NCI-H1092 (cell line): ENCODE measurements at places on chromosomes 4 and X.

GRCh38 chr4:22482250-22483127, 33.4 kb downstream of the ADGRA3 start:
- no peak for DNase-seq

GRCh38 chr4:153113061-153113837, 91.0 kb upstream of the TRIM2 start:
- no peak for DNase-seq

DNA sequence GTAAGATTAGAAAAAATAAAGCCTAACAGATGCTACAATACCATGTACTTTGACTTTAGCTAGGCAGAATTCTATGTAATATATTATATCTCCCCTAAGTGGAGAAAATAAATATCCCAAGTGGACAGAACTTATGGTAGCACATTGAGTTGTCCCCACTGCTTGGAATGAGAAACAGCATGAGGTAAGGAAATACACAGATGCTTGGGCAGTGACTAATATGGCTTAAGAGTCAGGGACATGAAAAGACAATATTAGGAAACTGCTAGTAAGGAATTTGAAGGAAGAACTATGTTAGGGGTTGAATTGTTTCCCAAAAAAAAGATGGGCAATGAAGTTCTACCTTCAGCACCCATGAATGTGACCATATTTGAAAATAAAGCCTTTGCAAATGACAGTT, 2265.1 kb downstream of the PCDH7 start:
- no peak for DNase-seq

DNA sequence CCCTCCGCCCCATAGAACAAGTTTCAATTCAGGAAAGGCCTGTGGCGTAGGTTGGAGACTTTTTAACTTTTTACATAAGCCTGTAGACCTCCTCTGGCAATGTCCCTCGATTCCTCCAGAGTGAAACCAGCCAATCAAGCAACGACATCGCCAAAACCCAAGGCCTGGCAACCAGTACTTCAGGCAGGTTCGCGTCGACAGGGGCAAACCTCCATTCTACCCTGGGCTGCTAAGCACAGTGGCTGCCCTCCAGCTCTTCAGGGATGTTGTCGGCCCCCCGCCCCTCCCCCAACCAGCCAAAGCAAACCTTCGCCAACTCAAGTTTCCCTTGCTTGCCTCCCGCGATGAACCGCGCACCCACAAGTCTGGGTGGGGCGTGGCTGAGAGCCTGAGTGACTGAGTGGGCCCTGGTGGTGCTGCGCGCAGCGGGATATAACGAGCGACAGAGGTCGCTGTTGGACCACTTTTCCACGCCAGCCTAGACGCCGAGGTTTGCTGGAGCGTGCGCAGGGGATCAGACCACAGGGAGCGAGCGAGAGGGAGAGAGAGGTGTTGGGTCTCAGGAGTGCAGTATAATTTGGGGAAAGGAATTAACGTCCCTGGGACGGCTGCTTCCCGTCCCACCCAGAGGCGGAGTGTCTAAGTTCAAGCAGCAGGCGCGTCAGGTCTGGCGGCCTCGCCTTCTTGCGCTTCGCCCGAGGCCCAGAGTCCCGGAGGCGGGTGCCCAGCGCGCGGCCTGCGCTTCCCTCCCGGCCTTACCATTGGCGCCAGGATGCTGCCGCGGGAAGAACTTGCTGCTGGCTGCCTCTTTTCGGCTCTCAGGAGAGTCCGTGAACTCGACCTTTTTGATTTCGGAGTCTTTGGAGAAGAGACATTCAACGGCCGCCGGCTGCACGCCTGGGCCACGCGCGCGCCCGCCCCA, 9.0 kb upstream of the PITX2 start:
- no peak for DNase-seq

- no peak for DNase-seq
These were observed 15.1 kb upstream of the INTS6L start for GRCh38 chrX:135505351-135505750.

DNA sequence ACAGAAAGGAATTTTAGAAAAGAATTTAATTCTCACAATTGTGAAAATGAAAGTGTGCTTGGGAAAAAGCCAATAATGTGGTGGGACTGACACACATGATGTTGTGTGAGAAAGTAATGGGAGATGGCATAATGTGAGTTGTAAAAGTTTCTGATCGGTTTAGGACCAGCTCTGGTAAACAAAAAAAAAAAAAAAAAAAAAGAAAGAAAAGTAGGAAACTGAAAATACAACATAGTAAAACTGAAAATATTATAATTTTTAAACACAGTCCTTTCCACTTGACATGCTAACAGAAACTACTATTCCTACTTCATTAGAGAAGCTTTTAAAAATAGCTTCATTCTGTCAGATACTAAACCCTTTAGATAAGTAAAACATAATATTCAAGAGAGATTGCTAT, 28.2 kb downstream of the RAP1GDS1 start:
- no peak for DNase-seq

DNA sequence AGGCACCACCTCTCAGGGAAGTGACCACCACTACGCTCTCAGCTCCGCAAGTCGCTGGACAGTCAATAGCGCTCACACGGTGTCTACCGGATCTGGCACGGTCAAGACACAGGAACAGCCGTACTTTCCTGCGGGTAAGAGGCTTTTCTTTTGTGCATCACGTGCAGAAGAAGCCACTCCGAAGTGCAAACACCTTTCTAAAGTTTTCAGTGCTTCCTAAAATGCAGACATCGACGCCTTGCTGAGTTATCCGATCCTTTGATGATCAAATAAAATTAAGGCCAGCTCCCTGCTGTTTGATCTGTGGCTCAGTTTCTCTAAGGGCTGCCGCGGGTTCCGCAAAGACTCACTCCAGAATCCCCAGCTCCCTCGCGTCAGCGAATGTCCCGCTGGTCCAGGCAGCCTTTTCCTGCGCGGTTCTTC, 71.8 kb downstream of the FBXO8 start:
- no peak for DNase-seq

GRCh38 chrX:48520455-48520854, 1.2 kb upstream of the EBP start:
- no peak for DNase-seq

- DNase-seq: no peak
These were observed 365.5 kb downstream of the PCDH7 start for GRCh38 chr4:31085689-31086088.

DNA sequence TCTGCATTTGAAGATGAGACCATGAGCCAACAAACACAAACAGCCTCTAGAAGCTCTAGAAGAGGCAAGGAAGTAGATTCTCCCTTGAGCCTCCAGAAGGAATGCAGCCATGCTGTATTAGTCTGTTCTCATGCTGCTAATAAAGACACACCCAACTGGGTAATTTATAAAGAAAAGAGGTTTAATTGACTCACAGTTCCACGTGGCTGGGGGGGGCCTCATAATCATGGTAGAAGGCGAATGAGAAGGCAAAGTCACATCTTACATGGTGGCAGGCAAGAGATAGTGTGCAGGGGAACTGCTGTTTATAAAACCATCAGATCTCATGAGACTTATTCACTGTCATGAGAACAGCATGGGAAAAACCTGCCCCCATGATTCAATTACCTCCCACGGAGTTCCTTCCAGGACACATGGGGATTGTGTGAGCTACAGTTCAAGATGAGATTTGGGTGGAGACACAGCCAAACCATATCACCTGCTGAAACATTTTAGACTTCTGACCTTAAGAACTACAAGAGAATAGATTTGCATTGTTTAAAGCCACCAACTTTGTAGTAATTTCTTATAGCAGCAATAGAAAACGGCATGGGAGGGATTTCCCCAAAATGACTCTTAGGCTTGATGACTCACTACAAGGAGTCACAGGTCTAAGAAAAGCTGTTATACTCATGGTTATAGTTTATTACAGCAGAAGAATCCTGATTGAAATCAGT, 284.4 kb upstream of the SFRP2 start:
- no peak for DNase-seq

DNA sequence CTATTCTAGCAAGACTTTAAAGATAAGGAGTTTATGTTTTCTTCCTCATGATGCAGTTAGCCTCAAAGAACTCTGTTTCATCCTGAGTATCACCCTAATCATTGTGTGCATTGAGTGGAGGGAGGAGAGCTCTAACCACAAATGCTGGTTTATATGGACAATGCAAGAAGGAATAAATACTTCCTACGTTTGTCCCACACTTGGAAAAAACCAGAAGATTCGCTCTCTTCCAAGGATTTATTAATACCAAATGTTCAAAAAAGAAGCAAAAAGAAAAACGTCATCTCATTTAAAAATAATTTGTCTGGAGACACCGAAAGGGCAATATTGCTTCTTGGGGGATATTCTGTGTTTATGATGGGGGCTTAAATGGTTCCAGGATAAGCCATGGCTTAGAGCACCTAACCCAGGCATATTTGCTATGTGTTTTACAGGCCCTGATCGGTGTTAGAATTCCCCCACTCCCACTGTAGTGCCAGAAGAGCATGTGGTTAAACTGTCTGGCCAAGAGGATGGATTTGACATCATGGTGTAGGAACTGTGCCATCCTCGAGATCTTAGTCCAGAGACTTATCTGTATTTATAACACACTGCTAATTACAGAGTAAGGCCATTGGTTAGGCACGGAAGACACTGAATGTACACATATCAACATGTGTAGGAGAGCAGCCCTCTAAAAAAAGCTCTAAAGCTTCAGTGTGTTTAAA, 227.2 kb downstream of the ANK2 start:
- no peak for DNase-seq

DNA sequence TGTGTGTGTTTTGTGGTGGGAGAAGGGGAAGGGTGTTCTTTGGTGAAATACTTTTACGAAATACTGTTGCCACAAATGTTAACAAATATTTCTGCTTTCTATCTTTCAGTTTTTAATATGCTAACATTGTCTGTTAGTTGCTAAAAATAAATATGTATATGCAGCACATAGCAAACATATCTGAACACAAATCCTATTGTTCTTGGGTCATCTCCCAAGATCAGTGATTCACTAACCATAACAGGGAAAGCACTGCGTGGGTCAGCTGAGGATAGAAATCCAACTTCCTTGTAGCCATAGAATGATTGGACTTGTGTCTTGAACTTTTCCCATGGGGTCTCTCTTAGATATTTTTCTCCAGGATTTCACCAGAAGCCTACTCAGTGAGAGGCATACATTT, 250.3 kb upstream of the FAM47A start:
- DNase-seq: no peak

DNA sequence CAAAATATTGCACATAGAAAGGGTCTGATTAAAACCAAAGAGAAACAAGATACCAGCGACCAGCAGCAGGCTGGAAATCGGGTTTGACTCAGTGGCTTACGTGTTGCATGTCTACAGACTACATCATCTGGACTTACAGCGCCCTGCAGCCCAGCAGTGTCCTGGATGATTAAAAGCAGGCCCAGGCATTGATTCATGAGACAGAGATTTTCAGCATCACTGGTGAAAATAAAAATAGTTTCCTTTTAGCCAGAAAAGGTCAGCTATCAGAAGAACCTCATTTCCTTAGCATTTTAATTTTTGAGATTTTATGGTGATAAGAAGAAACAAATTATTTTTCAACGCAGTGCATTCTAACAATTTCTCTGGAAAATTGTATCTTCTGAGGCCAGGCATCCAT, 190.6 kb downstream of the PTTG2 start:
- DNase-seq: no peak

GRCh38 chr4:152458801-152459302, 77.0 kb downstream of the FBXW7 start:
- no peak for DNase-seq

GRCh38 chr4:147761218-147761883, 29.5 kb downstream of the ARHGAP10 start:
- DNase-seq: no peak

- DNase-seq: no peak
These were observed 287.4 kb downstream of the CHIC1 start for GRCh38 chrX:73850124-73851013.

DNA sequence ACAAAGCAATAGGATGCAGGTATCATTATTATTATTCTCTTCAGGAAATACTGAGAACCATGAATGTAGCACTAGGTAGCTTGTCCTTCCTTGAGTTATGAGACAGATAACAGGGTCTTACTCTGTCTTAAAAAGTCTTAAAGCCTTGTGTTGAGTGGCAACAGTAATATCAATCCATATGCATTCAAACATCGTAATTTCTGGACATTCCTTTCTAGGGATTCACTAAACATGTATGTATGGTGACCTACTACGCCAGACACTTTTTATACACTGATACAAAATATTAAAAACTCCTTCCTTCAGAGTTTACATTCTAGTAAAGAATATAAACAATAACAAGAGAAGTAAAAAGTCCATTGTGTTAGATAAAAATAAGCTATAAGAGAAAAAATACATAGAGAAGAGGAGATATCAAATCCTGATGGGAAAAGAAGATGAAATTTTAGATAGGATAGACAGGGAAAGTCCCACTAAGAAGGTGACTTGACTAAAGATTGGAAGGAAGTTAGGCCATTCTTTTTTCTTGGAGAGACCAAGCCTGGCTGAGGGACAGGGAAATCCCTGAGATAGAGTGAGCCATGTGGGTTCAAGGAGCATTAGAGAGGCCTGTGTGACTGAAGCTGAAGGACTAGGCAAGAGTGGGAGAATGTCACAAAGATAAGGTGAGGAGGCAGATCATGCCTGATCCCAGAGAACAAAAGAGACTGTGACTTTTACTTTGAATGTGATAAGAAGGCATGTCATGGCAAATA, 5.0 kb upstream of the DDX60L start:
- DNase-seq: no peak

- DNase-seq: no peak
These were observed 1.1 kb upstream of the GTPBP6 start for GRCh38 chrX:319579-320125.

DNA sequence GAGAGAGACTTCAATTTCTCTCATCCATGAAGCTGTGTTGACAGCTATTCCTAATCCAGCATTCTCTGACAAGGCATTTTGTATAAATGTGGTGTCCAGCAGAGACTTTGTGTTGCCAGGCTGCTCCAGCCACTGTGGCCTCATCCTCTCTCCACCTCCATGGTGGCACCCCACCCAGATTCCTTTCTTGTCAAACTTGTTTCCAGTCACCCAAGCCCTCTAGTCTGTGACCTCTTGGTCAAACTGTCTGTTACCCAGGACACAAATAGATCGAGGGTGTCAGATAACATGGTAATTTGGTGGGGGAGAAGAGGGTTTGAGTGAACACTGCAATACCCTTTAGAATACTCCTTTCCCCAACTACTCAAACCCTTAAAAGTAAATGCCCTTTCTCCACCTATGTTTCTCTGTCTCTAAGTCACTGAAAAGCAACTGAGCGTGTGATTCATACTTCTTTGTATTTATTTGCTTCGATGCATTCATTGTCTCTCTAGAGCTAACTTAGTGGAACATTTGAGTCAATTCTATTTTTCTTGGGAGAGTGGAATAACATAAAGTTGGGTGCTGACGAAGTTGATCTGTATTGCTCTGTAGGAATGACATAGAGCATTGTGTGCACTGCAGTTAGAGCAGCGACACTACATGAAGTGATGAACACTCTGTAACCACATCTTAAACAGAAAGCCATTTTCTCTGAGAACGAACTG, 13.7 kb downstream of the PITX2 start:
- DNase-seq: no peak

DNA sequence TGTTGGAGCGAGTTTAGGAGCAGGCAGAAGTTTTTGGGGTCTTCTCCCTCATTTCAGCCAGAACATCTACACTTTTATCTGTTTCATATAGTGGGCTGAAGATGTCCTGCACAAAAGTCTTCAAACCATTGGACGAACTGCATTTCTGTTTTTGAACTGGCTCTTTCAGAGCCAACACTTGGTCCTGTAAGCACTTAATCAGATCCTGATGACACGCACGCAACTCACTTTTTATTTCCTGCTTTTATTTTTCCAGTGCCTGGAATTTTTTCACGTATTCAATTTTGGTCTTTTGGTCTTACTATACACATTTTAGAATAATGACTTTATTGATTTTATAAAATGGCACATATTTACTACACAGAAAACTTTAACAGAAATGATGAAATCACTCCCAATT, 40.2 kb upstream of the NKX3-2 start:
- DNase-seq: no peak
